ENCODE measurements at places on chromosomes 6 and 20.
A peak's percentile ranks its signal among the peaks of the same experiment; 100 is the strongest.

GRCh38 chr20:49479785-49480184 lies 2.7 kb downstream of the KCNB1 start:
- DNase-seq, result no peak

DNA sequence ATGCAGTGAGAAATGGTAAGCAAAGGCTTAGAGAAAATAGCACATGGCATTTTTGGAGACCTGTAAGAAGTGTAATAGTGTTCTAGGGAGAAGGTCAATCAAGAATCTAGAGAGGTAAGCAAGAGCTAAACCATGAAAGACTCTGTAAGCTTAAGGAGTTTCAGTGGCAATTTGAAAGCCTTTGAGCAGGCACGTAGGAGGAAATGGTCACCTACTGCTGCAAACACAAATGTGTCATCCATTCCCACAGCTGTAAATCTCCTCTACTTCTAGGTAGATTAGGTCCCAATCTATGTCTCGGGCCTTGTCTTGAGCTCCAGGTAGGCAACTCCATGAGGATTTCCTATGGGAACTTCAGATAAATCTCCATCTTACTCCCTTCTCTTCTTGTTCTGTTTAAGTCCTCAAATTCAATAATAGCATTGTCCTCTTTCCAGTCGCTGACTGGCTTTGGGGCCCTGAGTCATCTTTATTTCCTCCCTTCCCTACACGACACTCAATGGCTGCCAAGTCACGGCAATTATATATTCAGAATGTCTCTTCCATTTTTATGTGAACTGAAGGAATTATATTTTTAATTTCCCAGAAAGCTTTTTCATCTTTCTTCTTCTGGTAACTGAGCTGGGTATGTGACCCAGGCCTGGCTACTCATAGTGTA lies 24.2 kb upstream of the PAQR8 start:
- no peak for DNase-seq

DNA sequence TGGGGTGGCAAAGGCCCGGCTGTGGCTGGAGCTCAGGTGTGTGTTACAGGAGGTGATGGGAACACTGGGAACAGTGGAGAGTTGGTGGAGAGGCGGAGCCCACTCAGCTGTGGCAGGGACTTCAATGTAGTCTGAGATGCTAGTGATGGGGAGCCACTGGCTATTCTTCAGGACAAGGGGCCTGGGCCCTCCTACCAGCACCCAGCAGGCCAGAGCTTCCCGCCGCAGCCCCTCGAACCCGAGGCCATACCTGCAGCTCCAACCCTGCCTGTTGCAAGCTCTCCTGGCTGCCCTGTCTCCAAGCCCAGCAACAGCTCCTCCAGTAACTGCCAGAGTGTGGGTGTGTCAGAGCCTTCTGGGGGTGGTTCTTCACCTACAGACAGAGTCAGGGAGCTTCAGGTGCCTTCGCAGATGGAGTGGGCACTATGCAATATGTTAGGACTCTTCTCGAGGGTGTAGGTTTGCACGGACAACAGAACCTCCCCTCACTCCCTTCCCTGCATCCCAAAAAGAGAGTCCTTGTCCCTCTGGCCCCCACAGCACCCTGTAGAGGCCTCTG lies 146.2 kb upstream of the MLN start:
- no peak for DNase-seq

GRCh38 chr6:39426073-39426456 lies 103.6 kb upstream of the KCNK16 start:
- no peak for DNase-seq

GRCh38 chr20:60467771-60468170 lies 509.5 kb downstream of the CDH26 start:
- no peak for DNase-seq

- no peak for DNase-seq
These were observed 13.1 kb upstream of the CDK19 start for GRCh38 chr6:110828396-110828795.

DNA sequence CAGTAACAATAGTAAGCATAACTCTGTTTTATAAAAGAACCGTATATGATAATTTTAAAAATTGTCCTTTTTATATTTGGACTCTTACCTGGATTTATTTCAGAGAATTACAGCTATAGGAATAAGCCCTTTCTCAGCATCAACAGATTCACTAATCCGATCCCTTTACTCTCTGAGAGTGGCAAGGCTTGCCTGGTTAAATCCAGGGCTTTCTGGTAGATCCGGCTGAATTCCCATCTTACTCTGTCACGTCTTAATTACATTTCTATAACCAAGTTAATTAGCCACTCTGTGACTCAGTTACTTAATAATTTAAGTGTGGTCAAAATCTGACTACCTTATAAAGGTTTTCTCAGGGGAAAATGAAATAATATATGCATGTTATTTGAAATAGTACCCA lies 294.7 kb downstream of the FRK start:
- DNase-seq, result no peak

DNA sequence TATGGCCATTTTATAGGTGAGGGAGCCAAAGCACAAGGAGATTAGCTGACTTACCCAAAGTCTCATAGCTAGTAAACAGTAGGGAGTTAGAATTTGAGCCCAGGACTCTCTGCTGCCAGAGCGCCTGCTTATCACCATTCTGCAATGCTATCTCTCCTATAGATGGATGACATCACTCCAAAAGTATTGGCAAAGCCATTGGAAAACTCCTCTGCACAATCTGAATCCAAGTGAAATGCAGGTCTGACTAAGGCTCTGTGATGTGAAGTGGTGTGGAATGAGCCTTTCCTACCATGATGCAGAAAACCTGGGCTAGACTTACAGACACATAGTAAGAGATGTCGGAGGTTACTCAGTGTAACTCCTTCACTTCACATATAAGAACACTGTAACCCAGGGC lies 106.3 kb downstream of the GRM1 start:
- no peak for DNase-seq

DNA sequence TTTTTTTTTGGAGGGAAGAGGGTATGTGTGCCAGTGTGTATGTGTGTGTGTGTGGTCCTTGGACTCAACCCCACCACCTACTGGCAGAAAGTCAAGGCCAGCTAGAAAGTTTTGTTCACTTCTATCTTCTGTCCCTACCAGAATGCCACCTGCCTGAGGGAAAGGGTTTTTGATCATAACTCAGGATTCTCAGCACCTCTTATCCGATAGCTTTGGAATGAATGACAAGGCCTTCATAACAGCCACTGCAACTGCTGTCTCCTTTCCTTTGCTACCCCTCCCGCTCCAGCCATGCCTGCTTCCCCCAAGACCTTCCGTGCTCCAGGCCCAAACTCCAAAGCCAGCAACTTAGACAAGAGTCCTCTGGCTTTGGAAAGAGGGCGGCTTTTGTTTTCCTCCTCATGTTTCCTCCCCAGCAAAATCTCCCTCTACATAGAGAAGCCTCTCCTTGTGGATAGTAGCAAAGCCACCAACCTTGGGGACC lies 18.7 kb downstream of the BTN3A1 start:
- peak; percentile 57 for DNase-seq

- peak; percentile 99 for DNase-seq
These were observed 6.9 kb upstream of the MOG start for GRCh38 chr6:29649701-29650673.

- DNase-seq, result no peak
These were observed 39.4 kb upstream of the SPDEF start for GRCh38 chr6:34595332-34596184.

GRCh38 chr20:62382306-62383198 lies 4.4 kb upstream of the RPS21 start:
- peak; percentile 62 for DNase-seq

GRCh38 chr6:169981969-169982368 lies 230.5 kb downstream of the ERMARD start:
- no peak for DNase-seq

GRCh38 chr6:109498052-109498451 lies 15.0 kb upstream of the ZBTB24 start:
- no peak for DNase-seq

DNA sequence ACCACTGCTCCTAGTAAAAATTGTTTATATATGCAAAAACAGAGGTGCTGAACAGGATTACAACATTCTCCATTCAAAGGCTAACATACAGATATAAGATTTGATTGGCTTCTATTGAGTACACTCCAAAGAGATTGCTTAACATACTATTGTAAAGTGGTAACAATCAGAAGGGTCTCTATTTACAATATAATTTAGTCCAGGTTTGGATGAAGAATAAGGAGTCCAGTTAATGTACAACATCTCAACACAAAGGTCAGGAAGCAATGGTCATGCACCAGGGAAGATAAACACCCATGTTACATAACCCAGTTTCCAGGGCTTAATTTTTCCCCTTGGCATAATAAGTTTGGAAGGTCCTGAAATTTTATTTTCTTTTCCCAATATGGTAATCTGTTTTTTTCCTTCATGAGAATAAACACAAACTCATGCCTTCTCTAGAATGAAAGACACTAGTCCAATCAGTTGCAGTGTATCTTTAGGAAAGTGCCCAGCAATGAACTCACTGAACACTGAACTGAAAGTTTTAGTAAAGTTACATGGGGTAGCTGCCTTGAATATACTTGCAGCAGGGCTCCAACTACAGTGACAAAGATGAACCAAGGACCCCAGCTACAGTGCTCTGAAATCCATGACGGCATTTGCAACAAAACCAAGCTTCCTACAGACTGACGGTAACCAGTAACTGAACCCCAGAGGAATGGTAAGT lies 255.3 kb upstream of the GJE1 start:
- DNase-seq, result no peak

DNA sequence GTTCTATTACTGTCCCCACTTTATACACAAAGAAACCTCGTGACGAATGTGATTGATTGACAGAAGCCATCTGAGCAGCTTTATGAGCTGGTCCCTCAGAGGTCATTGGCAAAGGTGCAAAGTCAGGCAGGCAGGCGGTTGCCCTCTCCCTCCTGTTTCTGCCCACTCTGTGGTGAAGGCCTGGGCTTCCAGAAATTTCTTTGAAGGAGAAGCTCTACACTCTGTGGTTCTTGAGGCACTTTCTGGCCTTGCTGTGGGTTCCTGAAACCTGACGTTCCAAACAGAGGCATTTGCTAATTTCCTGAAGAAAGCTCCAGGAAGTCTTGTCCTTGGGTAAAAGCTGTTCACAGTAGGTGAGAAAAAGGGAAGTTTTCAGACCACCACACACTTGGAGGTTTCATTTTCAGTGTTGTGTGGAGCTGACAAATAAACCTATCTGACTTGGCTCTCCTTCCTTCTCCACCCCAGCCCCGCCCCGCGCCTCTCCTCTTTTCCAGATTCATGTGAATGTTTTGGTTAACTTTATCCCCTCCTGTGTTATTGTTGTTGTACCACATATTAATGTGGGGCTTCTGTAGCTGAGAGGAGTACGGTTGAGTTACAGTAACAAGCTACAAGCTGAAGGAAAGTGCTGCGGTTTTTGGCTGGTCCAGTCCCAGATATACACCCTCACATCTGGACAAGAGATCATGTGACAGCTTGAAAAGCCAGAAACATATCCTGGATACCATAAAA lies 274.1 kb downstream of the CLIC5 start:
- DNase-seq, result peak; percentile 82

DNA sequence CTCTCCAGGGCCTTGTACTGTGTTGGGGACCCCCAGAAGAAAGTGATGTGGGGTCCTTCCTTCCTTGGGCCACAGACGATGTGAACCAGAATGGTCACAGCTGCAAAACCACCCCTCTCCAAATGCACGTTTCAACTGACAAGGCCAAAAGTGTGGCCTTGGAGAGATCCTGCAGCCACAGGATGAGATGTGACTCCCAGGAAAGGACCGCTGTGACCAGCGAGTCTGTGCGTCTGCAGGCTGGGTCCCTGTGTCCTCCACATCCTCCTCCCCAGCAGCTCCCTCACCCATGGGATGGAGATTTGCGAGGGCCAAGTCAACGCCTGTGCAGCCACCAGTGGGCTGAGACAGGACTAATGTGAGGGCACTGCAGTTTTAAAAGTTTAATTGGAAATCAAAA lies 247.0 kb downstream of the ERMARD start:
- DNase-seq, result no peak

- DNase-seq, result no peak
These were observed 46.3 kb upstream of the CD93 start for GRCh38 chr20:23132293-23132929.

GRCh38 chr20:47711046-47711752 lies 74.1 kb downstream of the SULF2 start:
- DNase-seq, result no peak

DNA sequence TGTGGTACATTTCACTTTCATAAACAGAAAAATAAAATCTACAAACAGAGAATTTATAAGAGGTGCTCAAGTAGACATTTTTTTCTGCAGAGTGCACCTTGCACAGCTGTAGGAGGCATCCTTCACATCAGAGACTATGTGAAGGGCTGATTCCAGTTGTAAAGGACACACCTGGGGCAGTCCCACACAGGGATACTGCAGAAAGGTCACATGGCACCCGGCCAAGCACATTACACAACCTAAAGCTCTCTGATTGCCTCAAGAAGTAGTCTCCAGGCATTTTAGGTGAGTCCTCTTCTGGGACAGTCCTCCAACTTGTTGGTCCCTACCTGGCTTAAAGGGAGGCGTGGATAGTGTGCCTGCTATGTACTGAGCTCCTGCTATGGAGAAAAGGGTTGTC lies 502.9 kb upstream of the NOX3 start:
- DNase-seq, result no peak

GRCh38 chr6:54411767-54412166 lies 103.5 kb downstream of the TINAG start:
- DNase-seq, result no peak

GRCh38 chr6:125273965-125274364 lies 27.8 kb downstream of the HDDC2 start:
- no peak for DNase-seq
